NCI-H524 treated with DMSO at 0.1 percent for 48 hours (cell line): ENCODE measurements at places on chromosomes 3 and 15.

GRCh38 chr15:75713338-75713895, 769 bp upstream of the CSPG4 start:
- DNase-seq = no peak

DNA sequence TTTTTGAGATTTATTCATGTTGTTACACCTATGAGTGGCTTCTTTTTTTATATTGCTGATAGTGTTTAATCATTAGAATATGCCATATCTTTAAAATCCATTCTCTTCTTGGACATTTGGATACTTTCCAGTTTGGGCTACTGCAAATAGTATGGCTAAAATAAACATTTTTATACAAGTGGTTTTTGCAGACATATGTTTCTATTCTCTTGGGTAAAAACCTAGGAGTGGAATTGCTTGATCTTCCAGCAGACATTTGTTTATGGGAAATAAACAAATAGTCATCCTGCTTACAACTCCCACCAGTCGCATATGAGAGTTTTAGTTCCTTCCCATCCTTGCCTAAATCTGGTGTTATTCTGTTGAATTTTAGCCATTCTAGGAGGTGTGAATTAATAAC, 193.1 kb downstream of the ALCAM start:
- DNase-seq = no peak

GRCh38 chr3:73601481-73601880, 23.3 kb downstream of the PDZRN3 start:
- no peak for DNase-seq

DNA sequence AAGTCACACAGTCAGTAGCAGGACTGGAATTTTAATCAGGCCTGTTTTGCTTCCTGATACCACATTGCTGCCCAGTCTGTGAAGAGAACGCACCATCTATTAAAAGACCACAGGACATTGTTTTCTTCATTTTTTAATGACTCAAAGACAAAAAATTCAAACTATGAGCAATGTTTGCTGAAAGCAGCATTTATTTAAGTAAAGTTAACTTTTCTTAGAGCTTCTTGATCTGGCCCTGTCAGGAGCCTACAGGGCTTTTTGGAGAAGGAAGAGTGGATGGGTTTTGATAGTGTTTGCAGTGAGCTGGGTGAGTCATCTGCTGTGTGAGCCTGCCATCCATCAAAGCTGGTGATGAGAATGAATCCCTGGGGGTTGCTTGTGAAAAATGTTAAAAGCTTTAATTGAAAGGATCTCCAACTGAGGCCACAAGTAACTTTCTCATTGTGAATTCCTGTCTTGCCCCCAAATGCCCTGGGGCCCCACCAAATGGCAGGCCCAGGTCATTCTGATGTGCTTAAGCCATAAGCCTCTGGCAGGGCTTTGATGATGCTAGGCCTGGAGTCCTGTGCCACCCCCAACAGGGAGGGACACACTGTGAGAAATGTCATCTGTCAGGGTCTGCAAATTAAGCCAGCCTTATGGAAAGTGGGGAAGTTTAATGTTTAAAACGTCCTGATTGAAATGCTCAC, 136.2 kb upstream of the PFN2 start:
- no peak for DNase-seq

GRCh38 chr15:89452330-89452836, 44.0 kb downstream of the RHCG start:
- no peak for DNase-seq

- no peak for DNase-seq
These were observed 520.1 kb downstream of the FGF12 start for GRCh38 chr3:192207239-192207638.

DNA sequence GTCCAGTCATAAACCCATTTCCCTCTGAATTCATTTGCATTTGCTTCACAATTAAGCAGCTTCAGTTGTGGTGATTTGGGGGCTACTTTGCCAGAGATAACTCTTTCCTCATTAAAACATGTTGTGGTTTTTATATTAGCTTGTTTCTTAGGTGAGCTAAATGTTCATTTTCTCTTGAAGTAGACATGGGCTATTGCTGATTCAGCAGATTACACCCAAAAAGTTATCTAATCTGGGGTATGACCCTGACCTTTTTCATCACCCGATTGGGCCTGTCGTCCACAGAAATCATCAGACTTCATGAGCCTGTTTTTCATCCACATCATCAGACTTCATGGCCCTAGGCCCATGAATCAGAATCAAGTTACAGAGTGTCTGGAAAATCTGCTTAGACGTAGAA, 97.5 kb upstream of the KLHL25 start:
- DNase-seq = no peak

DNA sequence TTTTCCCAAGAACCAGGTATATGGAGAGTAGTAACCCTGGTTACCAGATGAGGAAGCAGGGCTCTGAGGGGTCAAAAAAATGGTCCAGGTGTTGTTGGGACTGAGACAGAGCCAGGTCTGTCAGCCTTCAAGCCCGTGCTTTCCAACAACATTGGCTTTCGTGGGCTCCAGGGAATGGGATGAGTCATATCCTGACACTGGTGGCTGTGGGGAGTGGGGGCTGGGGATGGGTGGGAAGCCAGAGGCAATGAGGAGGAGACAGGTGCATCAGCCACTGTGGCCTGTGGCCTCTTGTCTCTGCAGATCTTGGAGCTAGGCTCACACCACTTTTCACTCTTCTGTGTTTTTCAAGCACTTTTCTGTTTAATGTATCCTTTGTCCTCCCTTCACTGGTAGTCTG, 38.2 kb downstream of the CORO2B start:
- DNase-seq = no peak

GRCh38 chr3:147161833-147162232, 244.5 kb downstream of the ZIC4 start:
- DNase-seq = no peak

GRCh38 chr3:4493941-4494894, 1.1 kb downstream of the ITPR1 start:
- no peak for DNase-seq

- DNase-seq = no peak
These were observed 14.0 kb upstream of the UACA start for GRCh38 chr15:70777170-70777926.

DNA sequence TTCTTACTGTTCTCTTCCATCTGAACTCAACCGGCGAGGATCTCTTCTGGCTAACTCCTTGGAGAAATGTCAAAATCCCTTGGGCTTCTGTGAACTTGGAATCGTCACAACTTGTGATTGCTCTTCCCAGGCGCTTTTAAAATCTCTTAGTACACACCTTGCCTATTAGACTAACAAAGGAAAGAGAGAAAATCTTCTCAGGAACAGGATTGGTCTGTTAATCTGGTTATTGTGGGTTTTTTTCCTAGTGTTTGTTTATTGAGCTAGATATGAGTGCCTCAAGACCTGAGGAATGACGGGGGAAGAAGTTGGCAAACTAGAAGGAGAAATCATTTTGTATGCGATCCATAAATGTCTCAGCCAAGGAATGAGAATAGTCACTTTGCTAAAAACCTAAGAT, at the start of gene ATP13A5:
ATP13A5 (minus strand) TSS at position 48 of the 400 bp plus-strand sequence; CDS start at position 20, 28 bp downstream.
- DNase-seq = no peak

- no peak for DNase-seq
These were observed 13.8 kb downstream of the SPRED1 start for GRCh38 chr15:38266247-38266986.

DNA sequence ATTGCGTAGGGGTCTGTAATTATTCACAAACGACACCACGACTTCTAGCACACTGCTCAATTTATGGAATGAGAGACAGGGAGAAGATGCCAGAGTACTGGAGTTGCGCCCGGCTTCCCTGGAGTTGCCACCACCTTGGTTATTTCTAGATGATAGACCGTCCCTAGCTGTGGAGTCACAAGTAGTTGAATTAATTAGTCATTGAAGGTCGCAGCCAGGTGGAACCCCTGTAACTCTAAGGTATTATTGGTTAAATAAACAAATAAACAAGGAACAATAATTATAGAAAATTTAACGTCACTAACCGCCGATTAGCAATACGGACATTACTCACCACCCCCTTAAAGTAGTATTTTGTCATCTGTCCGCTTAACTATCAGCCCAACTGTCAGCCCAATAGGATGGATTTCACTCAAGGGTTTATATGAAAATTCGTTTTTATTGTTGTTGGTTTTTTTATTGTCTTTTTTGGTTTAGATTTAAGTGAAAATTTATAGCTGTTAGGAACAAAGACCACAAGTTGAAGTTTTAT, 911 bp upstream of the AZI2 start:
- no peak for DNase-seq

DNA sequence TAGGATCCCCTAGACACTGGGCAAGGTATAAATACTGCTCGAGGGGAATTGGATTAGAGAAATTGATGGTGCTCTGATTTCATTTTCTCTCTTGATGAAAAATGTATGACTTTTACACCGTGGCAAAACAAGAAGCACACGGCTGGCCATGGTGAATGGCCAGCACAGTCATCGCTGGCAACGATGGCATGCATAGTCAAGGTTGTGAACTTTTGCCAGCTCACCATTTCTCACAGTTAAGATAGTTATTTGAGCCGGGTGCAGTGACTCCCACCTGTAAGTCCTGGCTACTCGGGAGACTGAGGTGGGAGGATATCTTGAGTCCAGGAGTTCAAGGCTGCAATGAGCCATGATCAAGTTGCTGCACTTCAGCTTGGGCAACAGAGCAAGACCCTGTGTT, 95.4 kb downstream of the HMG20A start:
- DNase-seq = no peak

DNA sequence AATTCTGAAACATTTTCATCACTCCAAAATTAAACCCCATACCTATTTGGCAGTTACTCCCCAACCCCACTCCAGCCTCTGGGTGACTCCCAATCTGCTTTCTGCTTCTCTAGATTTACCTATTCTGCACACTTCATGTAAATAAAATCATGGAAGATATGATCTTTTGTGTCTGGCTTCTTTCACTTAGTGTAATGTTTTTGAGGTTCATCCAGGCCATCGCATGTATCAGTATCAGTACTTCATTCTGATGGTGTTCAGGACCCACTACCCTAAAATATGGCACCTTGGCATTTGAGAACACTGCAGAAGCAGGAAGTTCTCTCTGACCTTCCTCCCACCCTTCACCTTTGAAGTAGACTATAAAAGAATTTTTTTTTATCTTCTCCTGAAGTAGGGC, 78.7 kb upstream of the SLC25A26 start:
- DNase-seq = no peak

GRCh38 chr15:63913786-63914315, 80.1 kb upstream of the HERC1 start:
- no peak for DNase-seq

GRCh38 chr3:52689151-52689550, 3.3 kb downstream of the GNL3 start:
- DNase-seq = no peak

DNA sequence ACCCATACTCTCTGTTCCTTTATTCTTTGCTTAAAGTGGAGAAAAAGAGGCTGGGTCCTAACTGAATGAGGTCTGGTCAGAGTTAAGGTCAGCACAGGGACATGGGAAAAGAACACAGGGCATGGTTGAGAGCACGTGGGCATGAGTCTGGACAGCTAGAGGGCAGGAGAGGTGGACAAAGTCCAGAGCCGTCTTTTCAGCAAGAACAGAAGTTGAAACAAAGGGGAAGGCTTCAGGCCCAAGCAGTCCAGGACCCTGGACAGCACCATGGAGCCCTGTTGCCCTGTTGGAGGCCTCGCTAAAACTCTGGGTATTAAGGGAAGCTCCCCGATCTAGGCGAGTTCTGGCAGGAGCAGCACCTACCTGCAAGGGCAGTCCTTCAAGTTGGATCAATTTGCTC, 50.7 kb downstream of the XYLB start:
- no peak for DNase-seq

- DNase-seq = peak; percentile 44
These were observed 36.3 kb downstream of the CHST14 start for GRCh38 chr15:40506964-40507571.

DNA sequence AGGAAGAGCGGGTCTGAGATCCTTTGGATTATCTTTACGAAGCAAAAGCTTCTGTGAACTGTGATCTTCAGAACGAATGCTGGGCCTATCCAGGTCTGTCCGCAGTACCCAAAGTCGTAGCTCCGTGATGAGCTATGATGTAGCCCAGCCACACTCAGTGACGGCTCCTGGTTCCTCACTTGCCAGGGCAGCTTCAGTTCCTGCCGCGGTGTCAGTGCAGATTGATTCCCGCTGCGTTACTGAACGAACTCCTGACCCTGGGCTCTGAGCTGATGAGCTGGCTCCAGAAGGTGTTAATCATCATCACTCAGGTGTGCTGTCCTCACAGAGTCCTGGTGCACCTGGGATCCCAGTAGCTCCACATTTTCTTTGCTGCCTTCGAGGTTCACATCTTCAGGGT, 45.0 kb downstream of the TMEM44 start:
- DNase-seq = no peak

DNA sequence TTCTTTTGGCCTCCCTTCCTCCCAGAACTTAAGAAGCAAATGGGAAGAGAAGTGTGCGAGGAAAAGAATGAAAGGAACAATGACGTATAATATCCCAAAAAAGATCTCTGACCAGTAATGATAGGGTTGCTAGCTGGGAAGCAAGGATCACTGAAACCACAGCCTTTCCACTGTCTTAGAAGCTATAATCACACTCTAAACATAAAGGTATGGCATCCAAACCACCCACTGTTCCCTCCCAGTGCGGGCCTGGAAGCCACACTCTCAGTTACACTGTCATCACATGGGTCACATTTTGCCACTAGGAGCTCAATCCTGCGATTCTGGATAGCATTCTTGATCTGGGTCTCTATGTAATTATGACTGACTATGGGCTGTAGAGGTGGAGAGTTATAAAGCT, 131.6 kb upstream of the HACD2 start:
- no peak for DNase-seq

DNA sequence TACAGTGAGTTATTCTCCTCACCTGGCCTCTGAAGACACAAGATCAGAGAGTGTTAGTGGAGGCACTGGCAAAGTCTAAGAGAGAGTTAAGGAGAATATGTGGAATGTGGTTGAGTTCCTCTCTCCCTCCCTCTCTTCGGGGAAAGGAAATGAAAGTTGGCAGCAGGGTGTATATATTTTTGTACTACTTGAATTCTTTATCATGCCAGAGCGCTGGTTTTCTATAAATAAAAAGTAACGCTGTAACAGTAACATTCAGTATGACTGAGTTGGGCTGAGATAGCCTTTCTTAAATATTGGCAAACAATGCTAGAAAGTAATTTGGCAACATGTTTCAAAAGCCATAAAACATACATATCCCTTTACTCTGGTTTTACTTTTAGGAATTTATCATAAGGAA, 77.5 kb upstream of the TNFAIP8L3 start:
- no peak for DNase-seq

DNA sequence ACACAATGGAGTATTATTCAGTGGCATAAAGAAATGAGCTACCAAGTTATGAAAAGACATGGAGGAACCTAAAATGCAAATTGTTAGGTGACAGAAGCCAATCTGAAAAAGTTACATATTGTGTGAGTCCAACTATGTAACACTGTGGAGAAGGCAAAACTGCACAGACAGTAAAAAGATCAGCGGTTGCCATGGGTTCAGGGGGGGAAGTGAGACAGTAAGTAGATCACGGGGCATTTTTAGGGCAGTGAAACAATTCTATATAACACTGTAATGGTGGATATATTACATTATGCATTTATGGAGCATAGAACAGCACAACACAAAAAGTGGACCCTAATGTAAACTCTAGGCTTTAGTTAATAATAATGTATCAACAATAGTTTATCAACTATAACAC, 17.6 kb downstream of the CBLB start:
- no peak for DNase-seq
